ENCODE measurements at places on chromosomes 1 and 21.

GRCh38 chr1:4056422-4056821, 156.3 kb upstream of the C1orf174 start:
- no peaks in the 10 kb centered on the region for H3K36me3 ChIP-seq
- no peak for DNase-seq
- H3K4me3 ChIP-seq = no peak overlapping the region
- H3K27ac ChIP-seq = no peak overlapping the region
- H3K4me1 ChIP-seq = no peaks in the 10 kb centered on the region

GRCh38 chr1:85351202-85351828, 74.9 kb upstream of the BCL10 start:
- no peak overlapping the region for H3K4me3 ChIP-seq
- DNase-seq = no peak
- no peaks in the 10 kb centered on the region for H3K4me1 ChIP-seq
- no peaks in the 10 kb centered on the region for H3K27me3 ChIP-seq

DNA sequence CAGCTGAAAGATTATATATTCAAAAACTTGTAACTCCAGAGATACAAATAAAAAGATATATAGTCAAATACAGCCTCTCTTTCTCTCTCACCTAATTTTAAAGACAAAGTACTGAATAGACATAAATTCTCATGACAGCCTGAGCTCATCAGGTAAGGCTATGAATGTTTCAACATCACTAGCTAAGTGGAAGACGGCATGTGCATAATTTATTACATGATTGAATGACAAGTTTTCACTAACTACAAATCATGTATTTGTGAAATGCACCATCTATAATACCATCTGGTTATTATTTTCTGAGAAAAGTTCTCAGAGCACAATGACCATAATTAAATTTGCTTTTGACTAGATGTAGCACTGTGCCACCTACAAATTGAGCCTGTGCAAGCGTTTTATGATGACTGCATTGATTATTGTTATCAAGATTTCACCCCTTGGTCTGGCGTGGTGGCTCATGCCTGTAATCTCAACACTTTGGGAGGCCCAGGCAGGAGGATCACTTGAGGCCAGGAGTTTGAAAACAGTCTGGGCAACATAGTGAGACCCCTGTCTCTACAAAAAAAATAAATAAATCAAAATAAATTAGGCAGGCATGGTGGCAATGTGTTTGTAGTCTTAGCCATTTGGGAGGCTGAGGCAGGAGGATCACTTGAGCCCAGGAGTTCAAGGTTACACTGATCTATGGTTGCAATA, 128.2 kb downstream of the APP start:
- no peaks in the 10 kb centered on the region for H3K36me3 ChIP-seq
- H3K4me1 ChIP-seq = peaks cover 5% of the 10 kb centered on the region
- H3K27me3 ChIP-seq = no peaks in the 10 kb centered on the region
- H3K27ac ChIP-seq = no peak overlapping the region
- DNase-seq = no peak

- peak within 1 kb of the TSS; percentile 98 for H3K27ac ChIP-seq
- no peaks in the 10 kb centered on the region for H3K36me3 ChIP-seq
- peak within 1 kb of the TSS; percentile 91 for H3K4me3 ChIP-seq
These were observed at the start of gene S100A6 for GRCh38 chr1:153535242-153536011. S100A6 (minus strand) TSS chr1:153535991; CDS start chr1:153535339, 652 bp downstream.

DNA sequence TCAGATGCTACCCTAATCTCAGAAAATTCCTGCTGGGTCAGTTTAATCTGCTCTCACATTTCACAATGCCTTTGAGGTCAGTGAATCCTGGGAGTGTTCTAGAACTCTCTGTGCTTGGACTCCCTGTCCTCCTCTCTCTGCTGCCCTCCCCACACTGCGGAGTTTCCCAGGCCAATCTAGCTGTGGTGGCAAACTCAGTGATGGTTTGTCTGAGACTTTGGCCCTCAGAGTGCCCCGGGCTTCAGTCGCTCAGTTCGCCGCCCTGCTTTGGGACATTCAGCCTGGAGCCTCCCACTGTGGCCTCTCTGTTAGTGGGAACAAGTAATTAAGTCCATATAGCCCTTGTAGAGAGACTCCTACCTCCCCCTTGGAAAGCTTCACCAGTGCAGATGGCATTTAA, 7.1 kb downstream of the C1orf226 start:
- no peaks in the 10 kb centered on the region for H3K4me1 ChIP-seq
- no peaks in the 10 kb centered on the region for H3K27me3 ChIP-seq
- DNase-seq = no peak
- no peaks in the 10 kb centered on the region for H3K36me3 ChIP-seq
- H3K4me3 ChIP-seq = no peak overlapping the region

DNA sequence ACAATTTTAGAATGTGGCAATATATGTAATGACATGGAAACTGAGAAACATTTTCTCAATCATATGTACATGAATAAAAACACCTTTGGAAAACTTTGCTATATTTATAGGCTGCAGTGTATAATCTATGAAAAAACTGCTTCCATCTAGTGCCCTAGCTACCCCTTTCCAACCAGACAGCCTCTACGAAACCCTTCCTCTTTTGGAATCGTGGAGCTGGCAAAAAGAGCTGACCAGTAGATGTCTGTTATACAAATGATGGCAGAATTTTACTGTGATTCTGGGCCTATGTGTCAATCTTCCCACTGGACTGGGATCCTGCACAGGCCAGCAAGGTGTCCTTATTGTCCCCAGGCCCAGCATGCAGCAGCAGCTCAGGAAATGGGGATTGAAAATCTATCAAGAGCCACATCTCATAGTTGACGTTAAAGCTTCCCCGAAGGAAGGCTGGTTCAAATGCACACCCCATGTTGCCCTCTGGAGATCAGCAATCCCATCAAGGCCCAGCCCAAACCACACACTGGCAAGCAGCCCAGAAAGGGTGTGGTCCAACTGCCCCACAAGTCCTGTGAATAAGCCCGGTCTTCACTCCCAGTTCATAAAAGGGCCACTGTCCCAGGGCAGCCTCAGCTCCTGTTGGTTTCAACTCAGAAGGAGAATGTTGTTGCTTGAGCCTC, 8.8 kb upstream of the FAM20B start:
- no peaks in the 10 kb centered on the region for H3K27me3 ChIP-seq
- H3K4me3 ChIP-seq = no peak overlapping the region
- no peaks in the 10 kb centered on the region for H3K36me3 ChIP-seq
- peak overlapping the region; percentile 48 for H3K27ac ChIP-seq
- H3K4me1 ChIP-seq = no peaks in the 10 kb centered on the region

GRCh38 chr1:54558434-54559030, 10.5 kb downstream of the ACOT11 start:
- H3K27me3 ChIP-seq = no peaks in the 10 kb centered on the region
- no peak overlapping the region for H3K4me3 ChIP-seq
- DNase-seq = no peak
- H3K27ac ChIP-seq = no peak overlapping the region
- H3K36me3 ChIP-seq = no peaks in the 10 kb centered on the region
- no peaks in the 10 kb centered on the region for H3K4me1 ChIP-seq

DNA sequence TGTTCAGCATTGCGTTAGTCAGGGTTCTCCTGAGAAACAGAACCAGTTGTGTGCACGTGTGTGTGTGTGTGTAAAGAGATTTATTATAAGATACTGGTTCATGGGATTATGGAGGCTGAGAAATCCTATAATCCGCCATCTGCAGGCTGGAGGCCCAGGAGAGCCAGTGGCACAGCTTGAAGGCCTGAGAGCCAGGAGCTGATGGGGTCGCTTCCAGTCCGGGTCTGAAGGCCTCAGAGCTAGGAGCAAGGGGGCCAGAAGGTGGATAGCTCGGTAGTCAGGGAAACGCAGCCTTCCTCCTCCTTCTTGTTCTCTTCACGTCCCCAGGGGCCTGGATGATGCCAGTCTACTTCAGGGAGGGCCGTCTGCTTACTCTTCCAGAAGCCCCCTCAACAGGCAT, 37.7 kb downstream of the FAAP20 start:
- H3K4me3 ChIP-seq = no peak overlapping the region
- H3K27ac ChIP-seq = no peak overlapping the region
- no peak for DNase-seq
- H3K27me3 ChIP-seq = no peaks in the 10 kb centered on the region

- H3K27me3 ChIP-seq = no peaks in the 10 kb centered on the region
- no peaks in the 10 kb centered on the region for H3K4me1 ChIP-seq
- no peak overlapping the region for H3K27ac ChIP-seq
- DNase-seq = no peak
- H3K36me3 ChIP-seq = no peaks in the 10 kb centered on the region
These were observed 42.3 kb downstream of the MAN1C1 start for GRCh38 chr1:25658791-25659431.

GRCh38 chr1:2602311-2602835, 15.8 kb downstream of the PRXL2B start:
- H3K4me1 ChIP-seq = no peaks in the 10 kb centered on the region
- no peak overlapping the region for H3K27ac ChIP-seq
- no peak overlapping the region for H3K4me3 ChIP-seq
- H3K27me3 ChIP-seq = peaks cover 22% of the 10 kb centered on the region

DNA sequence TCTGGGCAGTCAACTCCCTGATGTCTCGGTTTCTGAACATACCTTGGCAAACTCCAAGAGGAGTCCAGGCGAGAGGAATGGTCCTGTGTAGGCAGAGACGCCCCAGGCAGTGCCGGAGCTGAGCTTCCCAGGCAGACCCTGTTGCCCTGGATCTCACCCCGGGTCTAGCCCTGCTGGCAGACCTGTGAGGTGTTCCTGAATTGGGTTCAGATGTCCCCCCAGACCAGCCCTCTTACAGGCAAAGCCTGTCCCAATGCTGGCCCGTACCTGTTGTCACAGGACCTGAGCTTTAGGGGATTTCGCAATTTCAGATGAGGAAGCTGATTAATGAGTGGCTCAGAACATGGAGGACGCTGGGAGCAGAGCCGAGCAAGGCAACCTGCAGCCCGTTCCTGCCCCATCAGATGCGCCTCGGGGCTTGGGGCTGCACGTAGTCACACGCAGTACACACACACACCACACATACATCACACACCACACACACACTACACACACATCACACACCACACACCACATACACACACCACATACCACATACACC, 38.5 kb upstream of the PDE9A start:
- peak; percentile 74 for DNase-seq
- peaks cover 5% of the 10 kb centered on the region for H3K27me3 ChIP-seq
- no peak overlapping the region for H3K4me3 ChIP-seq

GRCh38 chr1:26938004-26938658, 16.6 kb downstream of the NUDC start:
- peaks cover 5% of the 10 kb centered on the region for H3K36me3 ChIP-seq
- no peaks in the 10 kb centered on the region for H3K4me1 ChIP-seq
- H3K4me3 ChIP-seq = no peak overlapping the region
- H3K27me3 ChIP-seq = no peaks in the 10 kb centered on the region
- H3K27ac ChIP-seq = no peak overlapping the region
- DNase-seq = no peak

DNA sequence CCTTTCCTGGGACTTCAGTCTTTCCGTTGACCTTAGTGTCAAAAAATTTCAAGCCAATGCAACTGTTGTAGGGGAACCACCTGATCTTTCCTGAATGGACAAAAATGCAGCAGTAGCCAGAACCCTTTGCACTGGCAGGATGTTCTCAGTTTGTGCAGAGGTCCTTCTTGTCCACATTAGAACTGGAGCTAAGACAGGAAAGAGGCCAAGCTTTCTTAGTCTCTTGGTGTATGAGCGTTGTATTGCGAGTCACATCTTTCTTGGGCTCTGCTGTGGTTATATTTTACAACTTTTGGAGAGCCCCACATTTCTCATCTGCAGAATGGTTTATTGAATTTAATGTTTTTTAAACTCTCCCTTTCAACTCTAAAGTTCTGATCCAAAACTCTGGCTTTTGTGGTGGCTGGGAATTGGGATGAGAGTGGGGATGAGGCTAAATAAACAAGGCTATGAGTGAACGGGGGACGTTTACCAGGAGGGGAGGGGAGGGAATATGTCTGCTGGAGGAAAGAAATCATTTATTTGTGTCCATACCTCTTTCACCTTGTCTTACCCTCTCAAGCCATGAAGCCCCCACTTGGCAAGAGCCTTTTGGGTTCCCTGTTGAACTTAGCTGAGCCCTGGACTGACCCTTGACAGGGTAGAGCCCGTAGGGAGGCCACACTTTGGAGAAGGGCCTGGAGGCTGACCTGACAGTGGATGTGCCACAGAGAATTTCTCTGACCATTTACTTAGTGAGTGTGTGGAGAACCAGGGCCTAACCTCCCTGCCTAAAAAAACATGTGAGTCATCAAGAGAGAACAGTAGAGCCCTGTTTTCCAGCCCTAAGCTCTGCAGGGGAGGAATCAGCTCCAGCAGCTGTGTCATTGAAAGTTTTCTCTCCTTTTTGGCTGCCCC, 586 bp downstream of the CHI3L2 start:
- no peaks in the 10 kb centered on the region for H3K27me3 ChIP-seq
- no peaks in the 10 kb centered on the region for H3K36me3 ChIP-seq
- DNase-seq = peak; percentile 61
- peak overlapping the region; percentile 93 for H3K27ac ChIP-seq

GRCh38 chr1:21955058-21955457, 17.9 kb upstream of the HSPG2 start:
- no peaks in the 10 kb centered on the region for H3K36me3 ChIP-seq
- peak overlapping the region; percentile 92 for H3K27ac ChIP-seq
- peaks cover 15% of the 10 kb centered on the region for H3K4me1 ChIP-seq

- H3K27ac ChIP-seq = no peak overlapping the region
- no peaks in the 10 kb centered on the region for H3K27me3 ChIP-seq
- H3K36me3 ChIP-seq = no peaks in the 10 kb centered on the region
- no peak overlapping the region for H3K4me3 ChIP-seq
- H3K4me1 ChIP-seq = no peaks in the 10 kb centered on the region
- no peak for DNase-seq
These were observed 207.0 kb downstream of the TNR start for GRCh38 chr1:175536369-175536768.

- H3K27ac ChIP-seq = no peak overlapping the region
- H3K36me3 ChIP-seq = peaks cover 18% of the 10 kb centered on the region
- H3K27me3 ChIP-seq = no peaks in the 10 kb centered on the region
- DNase-seq = no peak
These were observed 24.8 kb upstream of the MTF1 start for GRCh38 chr1:37884145-37884544.

DNA sequence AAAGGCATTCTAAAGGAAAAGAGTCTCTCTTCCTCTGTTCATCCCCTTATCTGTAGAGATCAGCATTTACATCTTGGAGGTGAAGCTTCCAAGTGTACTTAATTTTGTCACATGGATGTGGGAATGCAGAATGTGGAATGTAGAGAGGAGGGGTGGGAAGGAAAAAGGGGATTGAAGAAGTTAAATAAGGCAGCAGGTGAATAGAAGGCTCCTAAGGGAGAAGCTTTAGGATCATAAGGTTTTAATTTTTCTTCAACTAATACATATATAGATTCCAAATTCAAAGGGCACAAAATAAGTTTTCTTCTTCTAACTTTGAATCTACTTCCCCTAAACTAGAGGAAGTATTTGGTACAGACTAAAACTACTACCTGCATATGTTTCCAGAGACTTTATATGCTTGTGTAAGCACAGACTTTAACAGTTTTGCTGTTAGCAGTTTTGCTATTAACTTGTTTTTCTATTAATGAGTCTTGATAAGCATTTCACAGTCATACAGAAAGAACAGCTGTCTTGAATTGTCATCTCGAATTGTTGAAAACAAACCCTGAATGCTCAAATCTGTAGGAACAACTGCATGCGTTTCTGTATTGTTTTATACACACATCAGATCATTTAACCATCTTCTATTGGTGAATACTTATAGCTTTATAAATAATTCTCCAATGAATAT, 12.7 kb downstream of the TENT5C start:
- peaks cover 3% of the 10 kb centered on the region for H3K36me3 ChIP-seq
- no peak for DNase-seq
- H3K4me3 ChIP-seq = no peak overlapping the region
- H3K27me3 ChIP-seq = no peaks in the 10 kb centered on the region

Data from breast epithelium (tissue), 4 donors.